Cardiac septum (tissue), 1 donor: ENCODE measurements at places on chromosomes 16 and 17. TPM values are rescaled to one million over a fixed set of nuclear protein-coding genes. Genes with fewer than 3 reads are reported as not detected.

KRT15 gene
- not detected for total RNA-seq

GFOD2 gene
- total RNA-seq = 10.7 TPM

PYY gene
- total RNA-seq = not detected

DNA sequence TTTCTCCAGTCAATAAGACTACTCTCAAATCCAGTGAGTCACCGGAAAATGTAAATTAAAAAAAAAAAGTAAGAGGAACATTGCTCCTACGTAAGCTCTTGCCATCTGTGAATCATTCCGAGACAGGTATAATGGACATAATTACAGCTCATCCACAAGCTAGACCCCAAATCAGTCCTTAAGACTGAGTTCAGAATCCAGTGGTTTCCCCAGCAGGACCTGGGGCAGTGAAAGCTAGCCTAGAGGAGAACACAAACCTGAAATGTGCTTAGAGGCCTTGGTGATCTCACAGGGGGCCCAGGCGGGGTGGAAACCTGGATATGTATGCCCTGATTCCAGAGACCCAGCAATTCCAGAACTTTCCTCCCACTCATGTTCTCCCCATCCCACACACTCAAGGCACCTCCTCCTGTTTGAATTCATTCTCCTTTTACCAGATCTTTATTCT, 132.0 kb downstream of the COPRS start:
- DNase-seq = no peak

GRCh38 chr16:31063495-31063842, 10.6 kb downstream of the ZNF668 start:
- no peak for DNase-seq

- no peak for DNase-seq
These were observed 63.0 kb upstream of the LRRC37A3 start for GRCh38 chr17:64982139-64982915.

DNA sequence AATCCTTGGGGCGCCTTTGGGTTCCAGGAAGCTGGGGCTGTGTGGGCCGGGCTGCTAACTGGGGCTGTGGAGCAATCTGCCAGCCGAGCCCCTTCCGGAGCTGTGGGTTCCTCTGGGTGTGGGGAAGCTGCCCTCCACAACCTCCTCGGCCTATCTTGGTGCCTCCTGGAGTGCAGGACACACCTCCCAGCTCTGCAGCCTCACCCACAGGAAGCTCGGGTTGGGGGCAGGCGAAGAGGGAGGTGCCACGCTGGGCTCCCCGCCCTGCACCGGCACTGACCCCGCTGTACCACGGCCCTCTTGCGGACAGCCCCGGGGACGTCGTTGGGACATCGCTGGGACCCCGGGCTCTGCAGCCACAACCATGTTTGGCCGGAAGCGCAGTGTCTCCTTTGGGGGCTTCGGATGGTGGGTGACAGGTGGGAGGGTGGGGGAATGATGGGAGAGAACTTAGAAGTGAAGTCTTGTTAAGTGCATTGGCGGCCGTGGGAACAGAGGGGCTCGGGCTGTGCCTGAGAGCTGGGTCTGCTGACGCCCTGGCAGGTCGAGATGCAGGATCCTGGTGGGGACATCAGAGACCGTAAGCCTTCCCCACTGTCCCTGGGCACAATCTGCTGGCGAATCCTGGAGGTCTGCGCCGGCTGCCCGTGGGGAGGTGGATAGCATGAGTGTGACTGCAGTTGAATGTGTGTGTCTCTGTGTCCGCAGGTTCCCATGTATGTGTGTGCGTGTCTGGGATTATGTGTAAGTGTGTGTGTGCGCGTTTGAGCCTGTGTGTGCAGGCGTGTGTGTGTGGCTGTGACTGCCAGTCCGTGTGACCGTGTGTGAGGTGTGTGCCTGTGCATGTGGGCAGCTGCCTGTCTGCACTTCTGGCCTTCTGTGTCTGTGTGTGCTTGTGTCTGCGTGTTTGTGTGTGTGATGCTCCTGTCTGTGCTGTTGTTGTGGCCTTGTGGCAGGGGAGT, at the start of gene RAP1GAP2:
Gene RAP1GAP2 (plus strand): TSS at position 275 of the 962 bp plus-strand sequence. CDS start 90 bp downstream, at position 365.
- DNase-seq = peak; percentile 95

DNA sequence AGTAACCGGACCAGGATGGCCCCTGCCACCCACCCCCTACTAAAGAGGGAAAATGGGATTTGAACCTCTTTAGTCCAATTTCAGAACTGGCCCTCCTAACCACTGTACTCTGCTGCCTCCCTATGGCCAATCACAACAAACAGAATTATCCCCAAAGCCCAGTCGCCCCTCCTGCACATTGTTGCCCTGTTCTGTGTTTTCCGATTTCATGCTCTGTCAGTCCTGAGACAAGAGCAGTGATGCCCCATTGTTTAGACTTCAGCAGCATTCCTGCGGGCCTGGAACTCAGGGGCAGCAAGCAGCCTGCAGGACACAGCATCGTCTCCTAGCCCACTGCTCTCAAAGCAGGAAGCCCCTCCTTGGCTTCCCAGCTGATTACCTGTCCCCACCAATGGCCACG, 20.5 kb upstream of the KLHL11 start:
- no peak for DNase-seq

GRCh38 chr17:64994281-64994680, 62.3 kb downstream of the GNA13 start:
- DNase-seq = no peak
